ENCODE measurements at places on chromosomes 2 and 18. TPM values are rescaled to one million over a fixed set of nuclear protein-coding genes. Genes with fewer than 3 reads are reported as not detected.

SOCS6 gene
- total RNA-seq, result 53.9 TPM

CAVIN2 gene
- total RNA-seq, result 11.5 TPM

ALKAL2 gene
- not detected for total RNA-seq

C2orf66 gene
- total RNA-seq, result not detected

ZNF385B gene
- total RNA-seq, result not detected

KRTCAP3 gene
- total RNA-seq, result not detected

ABCG5 gene
- total RNA-seq, result not detected

B3GNT7 gene
- total RNA-seq, result under 0.01 TPM

NCKAP1 gene
- 160 TPM for total RNA-seq

OTOS gene
- not detected for total RNA-seq

PRKCE gene
- total RNA-seq, result 32.4 TPM

SP9 gene
- not detected for total RNA-seq

KCNF1 gene
- total RNA-seq, result 0.56 TPM

CDK15 gene
- 33.0 TPM for total RNA-seq

LYG1 gene
- not detected for total RNA-seq

NDUFAF7 gene
- total RNA-seq, result 12.8 TPM

GALR1 gene
- total RNA-seq, result not detected

SERPINB4 gene
- not detected for total RNA-seq

FHOD3 gene
- total RNA-seq, result 16.0 TPM

ARL5A gene
- total RNA-seq, result 45.5 TPM

DPP4 gene
- total RNA-seq, result 24.2 TPM

ERMN gene
- total RNA-seq, result not detected

MOB4 gene
- 69.4 TPM for total RNA-seq

WNT6 gene
- total RNA-seq, result not detected

CTAGE1 gene
- under 0.01 TPM for total RNA-seq

FOXD4L1 gene
- total RNA-seq, result not detected

CYP1B1 gene
- 1.1 TPM for total RNA-seq

SPC25 gene
- 2.0 TPM for total RNA-seq

OR6B3 gene
- total RNA-seq, result not detected

SCYGR4 gene
- total RNA-seq, result not detected
